Fibroblast of lung (primary cell): ENCODE measurements at places on chromosomes 13 and 19. TPM values are rescaled to one million over a fixed set of nuclear protein-coding genes. Genes with fewer than 3 reads are reported as not detected.

DNA sequence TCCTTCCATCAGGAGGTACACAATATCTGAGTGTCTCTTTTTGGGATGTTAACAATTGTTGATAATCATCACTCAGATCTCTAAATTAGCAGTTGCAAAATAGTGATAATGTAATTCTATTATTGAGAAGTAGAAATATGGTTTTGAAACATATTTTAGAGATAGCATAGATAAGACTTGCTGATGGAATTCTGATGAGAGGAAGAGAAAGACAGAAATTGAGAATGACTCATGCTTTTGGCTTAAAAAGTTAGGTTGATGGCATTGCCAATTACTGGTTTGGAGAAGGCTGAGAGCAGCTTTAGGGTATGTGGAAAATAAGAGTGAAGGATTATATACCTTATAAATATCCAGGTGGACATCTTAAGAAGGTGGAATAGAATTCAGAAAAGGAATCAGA lies 106.4 kb upstream of the EDNRB start:
- no peaks in the 10 kb centered on the region for H3K27me3 ChIP-seq
- no peak overlapping the region for H3K4me3 ChIP-seq
- H3K36me3 ChIP-seq, result no peaks in the 10 kb centered on the region
- no peaks in the 10 kb centered on the region for H3K4me1 ChIP-seq
- H3K27ac ChIP-seq, result no peak overlapping the region

DNA sequence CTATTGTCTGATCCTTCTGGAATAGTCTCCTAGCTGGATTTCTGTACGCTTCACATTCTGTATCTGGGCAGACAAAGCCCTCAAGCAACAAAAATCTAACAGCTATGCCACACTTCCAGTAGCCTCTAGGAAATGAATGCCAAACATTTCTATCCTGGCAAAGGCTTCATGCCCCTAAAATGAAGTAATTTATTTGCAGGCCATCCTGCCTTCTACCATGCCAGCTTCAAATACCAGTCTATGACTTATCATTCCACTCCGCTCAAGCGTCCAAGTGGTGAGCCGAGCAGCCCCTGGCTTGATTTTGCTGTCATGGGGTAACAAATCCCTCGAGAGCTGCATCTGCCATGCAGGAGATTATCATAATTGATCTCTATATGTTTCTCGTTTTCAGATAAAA lies 86.9 kb downstream of the LHFPL6 start:
- H3K4me1 ChIP-seq, result no peaks in the 10 kb centered on the region
- H3K36me3 ChIP-seq, result no peaks in the 10 kb centered on the region
- no peak overlapping the region for H3K4me3 ChIP-seq
- no peak overlapping the region for H3K27ac ChIP-seq
- no peaks in the 10 kb centered on the region for H3K27me3 ChIP-seq

DNA sequence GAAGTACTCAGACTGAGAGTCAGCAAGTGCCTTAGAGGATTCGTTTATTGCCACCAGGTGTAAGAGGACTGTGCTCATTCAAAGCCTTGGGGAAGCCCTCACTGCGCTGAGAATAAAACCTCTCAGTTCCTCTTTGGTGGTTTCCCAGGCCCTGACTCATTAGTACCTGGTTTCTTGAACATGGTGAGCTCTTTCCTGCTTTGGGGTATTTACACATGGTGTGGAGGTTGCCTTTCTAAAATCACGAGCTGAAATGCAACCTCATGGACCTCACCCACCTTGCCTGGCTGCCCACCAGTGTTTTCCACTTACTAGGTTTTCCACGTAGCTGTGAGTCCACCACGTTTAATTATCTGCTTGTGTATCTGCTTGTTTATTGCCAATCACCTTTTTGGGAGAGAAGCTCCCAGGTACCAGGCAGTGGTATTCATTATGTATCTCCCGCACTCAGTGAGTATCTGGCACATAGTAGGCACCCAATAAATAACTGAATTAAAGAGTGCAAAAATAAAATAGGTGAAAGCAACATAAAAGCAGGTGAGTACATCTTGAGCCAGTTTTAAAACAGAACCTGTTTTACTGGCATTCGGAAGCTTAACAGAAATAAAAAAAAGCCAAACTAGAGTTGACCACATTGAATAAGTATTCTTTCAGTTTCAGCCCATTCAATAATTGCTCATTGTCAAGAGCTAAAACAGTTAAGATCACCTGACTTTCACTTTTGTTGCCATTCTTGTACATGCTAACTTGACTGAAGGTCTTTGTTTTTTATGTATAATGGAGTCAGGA lies 533.0 kb downstream of the MYO16 start:
- no peak overlapping the region for H3K4me3 ChIP-seq
- no peak for DNase-seq
- H3K27ac ChIP-seq, result no peak overlapping the region
- H3K27me3 ChIP-seq, result no peaks in the 10 kb centered on the region

DNA sequence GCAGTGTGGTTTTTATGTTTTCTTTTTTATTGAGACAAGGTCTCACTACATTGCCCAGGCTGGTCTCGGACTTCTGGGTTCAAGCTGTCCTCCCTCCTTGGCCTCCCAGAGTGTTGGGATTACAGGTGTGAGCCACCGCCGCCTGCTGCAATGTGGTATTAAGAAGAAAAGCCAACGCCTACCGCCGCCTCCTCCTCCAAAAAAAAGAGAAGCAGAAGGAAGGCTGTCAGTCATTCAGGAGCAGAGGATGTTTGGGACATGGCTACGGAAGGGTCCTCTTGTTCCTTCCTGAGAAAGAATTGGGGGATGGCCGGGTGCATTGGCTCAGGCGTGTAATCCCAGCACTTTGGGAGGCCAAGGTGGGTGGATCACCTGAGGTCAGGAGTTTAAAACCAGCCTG lies 1.2 kb downstream of the PPP1R37 start:
- no peaks in the 10 kb centered on the region for H3K27me3 ChIP-seq
- no peak for DNase-seq
- H3K36me3 ChIP-seq, result peaks cover 9% of the 10 kb centered on the region
- peak overlapping the region; percentile 56 for H3K4me3 ChIP-seq

- DNase-seq, result no peak
- H3K27ac ChIP-seq, result no peak overlapping the region
- no peaks in the 10 kb centered on the region for H3K4me1 ChIP-seq
- no peaks in the 10 kb centered on the region for H3K36me3 ChIP-seq
- no peak overlapping the region for H3K4me3 ChIP-seq
- no peaks in the 10 kb centered on the region for H3K27me3 ChIP-seq
These were observed 234.7 kb downstream of the RBM26 start for GRCh38 chr13:79171141-79172061.

DNA sequence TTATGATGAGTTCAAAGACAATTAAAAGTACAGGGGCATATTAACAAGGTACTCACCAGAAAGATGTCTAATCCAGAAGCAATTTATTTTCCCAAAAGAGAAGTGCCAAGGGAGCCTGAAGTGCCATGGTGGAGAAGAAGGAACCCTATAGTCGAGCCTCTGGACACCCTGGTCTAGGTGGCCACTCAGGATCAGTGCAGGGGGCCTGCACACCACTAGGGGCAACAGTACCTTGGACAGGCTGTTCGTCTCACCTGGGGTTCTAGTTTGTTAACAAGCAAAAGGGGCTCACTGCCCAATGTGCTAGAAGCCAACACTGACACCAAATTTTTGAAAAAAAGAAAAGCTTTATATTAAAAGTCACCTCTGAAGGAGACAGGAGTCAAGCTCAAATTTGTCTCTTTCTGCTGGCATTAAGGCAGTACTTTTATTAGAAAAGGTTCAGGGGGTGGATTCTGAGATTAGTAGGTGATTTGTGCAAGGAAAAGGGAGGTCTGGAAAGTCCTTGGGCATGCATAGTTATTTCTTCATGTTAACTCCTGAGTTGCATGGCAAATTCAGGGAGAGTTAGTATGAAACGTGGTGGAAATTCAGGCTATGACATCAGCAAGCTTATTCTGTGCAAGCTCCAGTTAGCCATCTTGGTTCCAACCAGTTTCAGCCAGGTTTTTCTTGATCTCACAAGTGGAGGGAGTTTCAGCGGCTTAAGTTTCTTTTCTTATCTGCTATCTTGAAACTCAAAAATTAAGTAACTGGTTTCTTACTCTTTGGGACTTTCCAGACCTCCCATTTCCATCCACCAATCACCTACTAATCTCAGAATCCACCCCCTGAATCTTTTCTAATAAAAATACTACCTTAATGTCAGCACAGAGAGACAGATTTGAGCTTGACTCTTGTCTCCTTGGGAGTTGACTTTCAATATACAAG lies 884 bp upstream of the CBY2 start:
- no peak for DNase-seq
- no peaks in the 10 kb centered on the region for H3K4me1 ChIP-seq
- H3K36me3 ChIP-seq, result no peaks in the 10 kb centered on the region
- no peaks in the 10 kb centered on the region for H3K27me3 ChIP-seq

DNA sequence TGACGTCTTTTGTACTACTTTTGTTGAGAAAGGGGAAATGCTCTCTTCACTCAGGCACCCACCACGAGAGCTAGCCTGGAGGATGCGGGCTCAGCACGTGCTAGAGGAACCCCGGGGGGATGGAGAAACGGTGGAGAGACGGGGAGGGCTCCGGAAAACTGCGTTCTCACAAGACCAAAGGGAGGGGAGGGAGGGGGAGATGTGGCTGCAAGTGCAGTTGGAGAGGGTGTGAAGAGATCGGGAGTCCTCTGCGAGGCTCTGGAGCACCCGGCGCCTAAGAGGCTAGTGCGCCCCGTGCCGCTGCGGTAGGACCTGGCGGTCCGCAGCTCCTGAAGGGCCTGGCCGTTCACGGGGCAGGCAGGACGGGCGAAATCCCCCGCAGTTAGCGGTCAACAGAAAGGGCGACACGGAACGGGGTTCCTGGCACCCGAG lies 43.4 kb upstream of the XPO4 start:
- H3K4me3 ChIP-seq, result no peak overlapping the region
- no peak overlapping the region for H3K27ac ChIP-seq
- H3K36me3 ChIP-seq, result no peaks in the 10 kb centered on the region
- peaks cover 7% of the 10 kb centered on the region for H3K4me1 ChIP-seq
- no peaks in the 10 kb centered on the region for H3K27me3 ChIP-seq

DNA sequence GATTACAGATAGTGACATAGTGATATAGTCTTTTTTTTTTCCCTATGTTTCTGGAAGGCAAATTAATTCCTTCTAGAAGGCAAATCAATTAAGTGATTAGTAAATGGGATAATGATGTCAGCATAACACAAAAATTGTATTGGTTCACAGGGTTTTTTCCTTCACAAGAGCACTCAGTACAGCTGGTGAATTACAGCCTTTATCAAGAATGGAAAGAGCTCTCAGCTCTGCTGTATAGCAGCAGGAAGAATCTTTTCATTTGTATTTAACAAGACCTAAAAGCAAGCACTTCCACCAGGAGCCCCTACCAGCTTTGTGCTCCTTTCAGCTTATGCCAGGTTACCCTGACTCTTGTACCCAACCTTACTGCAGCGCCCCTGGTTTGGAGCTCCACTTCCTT lies 90.8 kb downstream of the SERP2 start:
- DNase-seq, result no peak
- H3K27ac ChIP-seq, result no peak overlapping the region
- no peak overlapping the region for H3K4me3 ChIP-seq
- no peaks in the 10 kb centered on the region for H3K36me3 ChIP-seq

DNA sequence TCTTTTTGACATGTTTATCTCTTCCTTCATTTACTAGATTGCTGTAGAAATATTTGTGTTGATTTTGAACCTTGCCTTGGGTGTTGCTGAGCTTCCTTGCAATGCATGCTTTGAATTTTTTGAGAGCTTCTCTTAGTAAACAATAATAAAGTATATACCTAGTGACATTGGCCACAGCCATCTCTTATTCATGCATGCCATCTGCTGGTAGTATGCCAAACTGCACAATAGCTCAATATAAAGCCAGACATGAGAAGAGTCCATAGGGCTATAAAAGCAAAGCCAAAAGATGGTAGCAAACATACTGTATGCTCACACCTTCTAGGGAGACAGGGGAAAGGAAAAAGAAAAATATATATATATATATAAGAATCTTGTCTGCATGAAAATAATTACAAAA lies 18.9 kb upstream of the ZSCAN5A start:
- H3K27ac ChIP-seq, result no peak overlapping the region
- H3K4me3 ChIP-seq, result no peak overlapping the region
- no peaks in the 10 kb centered on the region for H3K36me3 ChIP-seq
- peak; percentile 29 for DNase-seq
- H3K4me1 ChIP-seq, result no peaks in the 10 kb centered on the region

GRCh38 chr13:24922387-24922744 lies 158.4 kb downstream of the RNF17 start:
- no peaks in the 10 kb centered on the region for H3K27me3 ChIP-seq
- no peaks in the 10 kb centered on the region for H3K36me3 ChIP-seq
- H3K4me1 ChIP-seq, result no peaks in the 10 kb centered on the region
- peak overlapping the region; percentile 99 for H3K27ac ChIP-seq
- peak; percentile 58 for DNase-seq

DNA sequence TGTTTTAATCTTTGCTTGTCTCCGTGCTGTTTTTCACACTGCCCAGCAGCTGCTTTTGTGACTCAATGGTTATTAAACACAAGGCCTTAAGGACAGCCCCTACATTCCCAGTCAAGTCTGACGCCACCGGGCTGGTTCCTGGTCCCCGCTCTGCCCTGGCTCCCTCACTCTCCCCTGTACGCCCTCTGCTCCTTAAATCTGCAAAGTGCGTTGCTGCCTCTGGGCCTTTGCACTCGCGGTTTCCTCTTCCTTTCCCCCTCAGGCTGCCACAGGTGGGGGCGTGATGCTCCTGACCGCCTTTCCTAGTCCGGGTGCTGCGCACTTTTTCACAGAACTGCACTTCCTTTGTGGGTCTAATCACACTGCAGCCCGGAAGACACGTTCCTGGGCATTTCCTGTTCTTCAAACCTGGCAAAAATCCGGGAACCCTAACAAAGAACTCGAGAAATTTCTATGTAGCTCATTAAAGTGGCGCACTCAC lies 25.6 kb downstream of the NOSIP start:
- no peak overlapping the region for H3K4me3 ChIP-seq
- H3K4me1 ChIP-seq, result no peaks in the 10 kb centered on the region
- DNase-seq, result no peak
- H3K36me3 ChIP-seq, result peaks cover 29% of the 10 kb centered on the region
- no peak overlapping the region for H3K27ac ChIP-seq
- H3K27me3 ChIP-seq, result no peaks in the 10 kb centered on the region

GRCh38 chr13:78334059-78334458 lies 269.3 kb downstream of the POU4F1 start:
- no peaks in the 10 kb centered on the region for H3K27me3 ChIP-seq
- no peak for DNase-seq
- H3K36me3 ChIP-seq, result no peaks in the 10 kb centered on the region
- H3K4me1 ChIP-seq, result no peaks in the 10 kb centered on the region
- no peak overlapping the region for H3K27ac ChIP-seq

SIGLEC7 gene
- total RNA-seq, result not detected in 2 replicates

SYNE4 gene
- total RNA-seq, result under 0.01 and 0.17 TPM in 2 replicates
